Esophagus muscularis mucosa (tissue), 4 donors: ENCODE measurements at places on chromosomes 2 and 18. TPM values are rescaled to one million over a fixed set of nuclear protein-coding genes. Genes with fewer than 3 reads are reported as not detected.

The RGPD5 gene
- 16.8 TPM for total RNA-seq

The CRYGC gene
- not detected for total RNA-seq

The DLGAP1 gene
- 1.3 TPM for total RNA-seq

The CEP68 gene
- total RNA-seq, result 32.7 TPM

The BMP10 gene
- not detected for total RNA-seq

The SFTPB gene
- not detected for total RNA-seq

The PMAIP1 gene
- total RNA-seq, result 0.42 TPM

The CCDC68 gene
- 2.5 TPM for total RNA-seq

The FAM237A gene
- total RNA-seq, result not detected

The TBR1 gene
- total RNA-seq, result not detected

The MREG gene
- total RNA-seq, result 0.50 TPM

The ZSWIM2 gene
- not detected for total RNA-seq

The ANKRD23 gene
- 4.6 TPM for total RNA-seq

The BAZ2B gene
- total RNA-seq, result 92.0 TPM

The SPHKAP gene
- total RNA-seq, result 0.83 TPM

The ITPRIPL1 gene
- total RNA-seq, result 1.2 TPM

The CXCR4 gene
- total RNA-seq, result 5.3 TPM

The IL37 gene
- not detected for total RNA-seq

The KCNJ3 gene
- 1.1 TPM for total RNA-seq

The EVX2 gene
- total RNA-seq, result 0.11 TPM

The CD8B2 gene
- not detected for total RNA-seq

The DUSP2 gene
- 1.1 TPM for total RNA-seq

The SLC30A3 gene
- not detected for total RNA-seq

The ATP8B1 gene
- total RNA-seq, result 20.4 TPM

The C2orf15 gene
- 0.39 TPM for total RNA-seq

The CHN1 gene
- total RNA-seq, result 28.1 TPM

The LCT gene
- total RNA-seq, result not detected

The NPHP1 gene
- total RNA-seq, result 6.3 TPM

The SERPINB13 gene
- not detected for total RNA-seq

The UGT1A4 gene
- total RNA-seq, result not detected

The ANKRD30BL gene
- not detected for total RNA-seq

The RGPD4 gene
- not detected for total RNA-seq

The EMILIN1 gene
- 155 TPM for total RNA-seq

The OSGEPL1 gene
- total RNA-seq, result 1.5 TPM

The MPP4 gene
- total RNA-seq, result not detected

The TSPYL6 gene
- not detected for total RNA-seq

The UXS1 gene
- total RNA-seq, result 42.4 TPM

The RSAD2 gene
- 3.7 TPM for total RNA-seq

The CYP1B1 gene
- total RNA-seq, result 34.2 TPM

The SLC5A6 gene
- total RNA-seq, result 15.1 TPM

The CRYGD gene
- total RNA-seq, result not detected

The PLEKHB2 gene
- total RNA-seq, result 40.7 TPM

The GPR55 gene
- total RNA-seq, result 0.29 TPM

The WNT6 gene
- 14.3 TPM for total RNA-seq

The ALK gene
- total RNA-seq, result 0.99 TPM
